Activated CD8-positive, alpha-beta memory T cell treated with anti-CD3 and anti-CD28 coated beads for 24 hours (primary cell): ENCODE measurements at places on chromosomes 3 and 15.

DNA sequence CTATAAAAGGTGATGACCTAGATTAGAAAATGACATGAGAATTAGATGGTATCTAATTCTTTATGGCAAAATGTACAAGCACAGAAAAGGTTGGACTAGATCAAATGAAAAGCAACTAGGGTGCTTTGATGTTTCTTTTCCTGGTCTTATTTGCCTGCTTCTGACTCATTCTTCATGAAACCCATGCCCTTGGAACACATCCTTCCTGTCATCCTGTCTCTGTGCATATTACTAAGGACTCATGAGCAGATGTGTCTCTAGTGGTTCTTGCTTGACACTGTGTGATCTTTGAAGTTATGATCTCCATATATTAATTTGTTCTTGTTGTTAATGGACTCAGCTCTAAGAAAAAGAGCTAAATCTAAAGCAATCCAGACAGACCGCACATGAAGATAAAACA, 314.0 kb downstream of the ERC2 start:
- DNase-seq = no peak

DNA sequence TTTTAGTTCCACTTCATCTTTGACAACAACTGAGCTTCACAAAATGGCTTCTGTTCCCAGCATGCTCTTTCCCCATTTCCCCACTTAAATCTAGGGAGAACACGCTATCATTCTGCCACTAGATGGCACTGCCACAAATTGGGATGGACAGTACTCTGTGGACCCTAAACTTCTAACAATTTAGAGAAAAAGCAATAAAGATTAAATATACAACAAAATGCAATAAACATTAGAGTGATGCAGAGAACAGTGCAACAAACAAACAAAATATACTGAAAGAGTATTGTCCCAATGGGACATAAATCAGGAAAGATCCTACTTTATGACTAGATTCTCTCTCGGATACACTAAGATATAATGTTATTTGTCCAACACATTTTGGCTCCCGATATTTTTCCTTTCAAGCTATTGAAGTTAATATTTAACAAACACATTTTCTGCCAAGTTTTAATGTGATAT, 169.7 kb upstream of the TMCO5A start:
- no peak for DNase-seq

GRCh38 chr3:114552527-114552812, 258.6 kb downstream of the TIGIT start:
- no peak for DNase-seq

GRCh38 chr3:187713504-187713903, 11.1 kb upstream of the RTP2 start:
- no peak for DNase-seq

GRCh38 chr3:59192473-59192872, 142.6 kb upstream of the CFAP20DC start:
- DNase-seq = no peak

GRCh38 chr15:68654786-68655560, 76.2 kb downstream of the CORO2B start:
- no peak for DNase-seq

DNA sequence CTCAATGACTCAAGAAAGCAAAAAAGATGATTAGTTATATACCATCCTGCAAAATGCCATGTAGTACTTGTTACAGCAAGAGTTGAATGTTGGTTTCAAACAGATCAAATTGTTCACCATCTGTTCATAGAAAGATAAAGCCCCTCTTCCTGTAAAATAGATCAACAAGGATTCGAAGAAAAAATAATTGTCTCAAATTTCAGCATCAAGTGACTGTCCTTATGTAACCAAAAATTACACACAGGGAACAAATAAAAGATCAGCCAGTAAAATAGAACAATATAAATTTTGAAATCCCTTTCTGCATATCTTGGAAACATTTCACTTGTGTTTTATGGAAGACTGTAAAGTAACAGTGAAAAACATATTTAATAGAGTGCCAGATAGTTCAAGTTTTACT, 165.1 kb upstream of the STAC start:
- DNase-seq = no peak

- no peak for DNase-seq
These were observed 176.9 kb upstream of the STT3B start for GRCh38 chr3:31355807-31356206.

GRCh38 chr15:62591842-62592838, 427.1 kb upstream of the C2CD4B start:
- no peak for DNase-seq

DNA sequence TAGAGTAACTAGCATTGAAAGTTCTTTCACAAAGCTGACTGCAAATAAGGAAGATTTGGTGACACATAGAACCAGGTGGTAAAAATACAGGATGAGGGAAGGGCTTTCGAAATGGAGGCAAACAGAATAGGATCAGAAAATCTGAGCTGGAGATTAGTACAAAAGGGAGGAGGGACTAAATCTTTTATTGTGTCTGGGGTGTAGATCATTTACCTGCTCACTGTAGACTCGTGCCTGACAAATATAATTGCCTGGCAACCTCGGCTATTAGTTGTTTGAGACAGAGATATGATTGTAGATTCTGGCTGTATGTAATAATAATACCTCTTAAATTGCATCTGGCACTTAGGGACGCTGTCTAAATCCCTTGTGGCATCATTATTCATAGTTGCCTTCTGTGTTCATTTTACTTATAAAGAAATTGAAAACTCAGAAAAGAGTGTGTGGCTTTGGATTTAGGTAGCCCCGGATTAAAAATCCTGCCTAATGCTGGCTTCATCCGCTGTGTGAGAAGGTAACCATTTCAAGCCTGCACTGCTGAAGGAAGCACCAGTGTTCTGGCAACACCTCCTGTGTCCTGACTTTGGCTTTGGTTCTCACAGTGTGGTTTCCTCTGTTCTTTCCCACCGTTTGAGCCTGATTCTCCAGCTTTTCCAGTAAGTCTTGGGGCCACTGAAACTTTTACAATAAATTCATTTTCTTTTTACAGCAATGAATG, 25.0 kb upstream of the GPR160 start:
- DNase-seq = no peak

DNA sequence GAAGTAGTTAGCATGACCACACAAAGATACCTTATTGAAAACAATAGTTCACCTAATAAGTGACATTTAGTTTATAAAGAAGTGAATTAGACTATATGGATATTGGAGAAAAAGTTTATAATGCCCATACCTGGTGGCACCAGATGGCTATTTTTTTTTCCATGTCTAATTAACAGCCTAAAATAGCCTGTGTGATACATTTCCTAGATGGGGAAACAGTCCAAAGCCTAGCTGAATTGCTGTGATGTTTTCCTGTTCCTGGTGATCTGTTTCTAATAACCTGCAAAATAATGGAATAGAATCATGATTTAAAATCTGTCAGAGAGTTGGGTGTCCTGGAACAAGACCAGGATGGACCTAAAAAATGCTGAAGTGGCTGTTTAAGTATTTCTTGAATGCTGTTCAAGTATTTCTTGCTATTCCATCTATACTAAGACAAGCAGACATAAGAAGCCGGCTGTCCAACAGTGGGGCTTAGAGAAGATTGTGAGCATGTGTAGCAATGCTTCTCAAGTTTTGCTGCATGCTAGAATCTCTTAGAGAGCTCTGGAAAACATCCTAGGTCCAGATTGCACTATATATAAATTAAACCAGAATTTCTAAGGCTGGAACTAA, 31.3 kb downstream of the LRRC3B start:
- no peak for DNase-seq
